ENCODE measurements at places on chromosomes 12 and 14.

DNA sequence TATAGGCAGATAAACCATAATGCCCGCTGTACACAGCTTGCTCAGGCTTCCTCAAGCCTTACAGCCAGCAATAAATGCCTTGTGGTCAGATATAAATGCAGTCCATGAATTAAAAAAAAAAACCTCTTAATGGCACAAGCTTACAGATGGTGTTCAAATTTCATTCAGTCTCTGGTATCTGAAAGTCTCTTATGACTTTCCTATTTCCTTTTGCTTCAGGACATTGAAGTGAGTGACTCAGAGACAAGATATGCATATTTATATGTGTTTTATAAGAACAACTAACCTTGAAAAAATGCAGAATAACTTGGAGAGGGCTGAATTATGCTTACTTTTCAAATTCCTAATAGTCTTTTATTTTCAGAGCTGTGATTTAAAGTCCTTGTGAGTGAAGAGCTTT, 426.9 kb upstream of the MIS18BP1 start:
- no peak for DNase-seq

- DNase-seq = no peak
Measured at GRCh38 chr12:53726946-53727309, 324 bp downstream of the CALCOCO1 start.

DNA sequence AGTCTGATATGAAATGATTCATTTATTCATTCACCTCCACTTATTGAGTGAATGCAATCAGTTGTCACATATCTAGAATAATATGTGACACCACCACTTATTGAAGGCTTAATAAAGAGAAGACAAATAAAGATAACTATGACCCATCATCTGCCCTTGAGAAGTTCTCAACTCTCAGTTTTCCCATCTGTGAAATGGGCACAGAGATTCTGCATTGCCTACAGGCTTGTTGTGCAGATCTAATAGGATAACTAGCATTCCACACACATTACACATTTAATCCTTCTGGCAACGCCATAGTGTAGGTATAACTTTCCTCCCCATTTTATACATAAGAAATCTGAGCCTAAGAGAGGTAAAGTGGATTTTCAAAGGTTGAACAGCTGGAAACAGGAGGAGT, 84.2 kb upstream of the FICD start:
- DNase-seq = no peak

- DNase-seq = no peak
Measured at GRCh38 chr12:132477017-132477702, 12.8 kb upstream of the FBRSL1 start.

GRCh38 chr12:82554529-82554928, 132.2 kb upstream of the TMTC2 start:
- DNase-seq = no peak

DNA sequence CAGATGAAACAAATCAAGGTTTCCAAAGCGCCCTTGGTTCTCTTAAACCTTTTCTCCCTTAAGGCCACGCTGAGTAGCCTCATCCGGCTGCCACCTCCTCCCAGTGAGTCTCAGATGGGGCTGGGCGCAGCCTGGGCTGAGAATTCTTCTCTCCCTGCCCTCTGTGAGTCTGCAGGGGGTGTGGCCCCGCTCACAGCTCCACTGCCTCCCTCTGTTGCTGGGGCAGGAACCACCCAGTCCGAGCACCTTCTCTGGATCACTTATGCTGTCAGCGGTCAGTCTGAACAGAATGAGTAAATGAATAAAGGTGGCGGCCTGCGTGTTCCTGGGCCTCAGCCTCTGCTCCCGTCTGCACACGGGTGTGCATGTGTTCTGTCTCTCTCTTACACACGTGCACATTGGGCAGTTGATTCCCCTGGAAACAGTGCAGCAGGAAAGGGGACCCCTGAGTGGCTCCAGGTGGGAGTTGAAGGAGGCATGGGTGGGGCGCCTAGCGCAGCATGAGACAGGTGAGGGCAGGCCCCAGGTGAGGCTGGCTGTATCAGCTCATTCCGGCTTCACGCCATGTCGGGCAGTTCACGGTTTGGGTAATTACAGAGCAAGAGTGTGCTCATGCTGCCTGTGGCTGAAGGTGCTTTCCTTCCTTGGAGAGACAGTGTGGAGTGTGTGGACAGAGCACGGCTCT, 4.3 kb downstream of the PAPLN start:
- no peak for DNase-seq

- no peak for DNase-seq
Measured at GRCh38 chr14:69161590-69161989, 8.7 kb upstream of the DCAF5 start.
